Esophagus squamous epithelium (tissue), 5 donors: ENCODE measurements at places on chromosomes 3 and 15.

GRCh38 chr3:61358364-61358763 lies 107.1 kb upstream of the FHIT start:
- DNase-seq, result no peak

DNA sequence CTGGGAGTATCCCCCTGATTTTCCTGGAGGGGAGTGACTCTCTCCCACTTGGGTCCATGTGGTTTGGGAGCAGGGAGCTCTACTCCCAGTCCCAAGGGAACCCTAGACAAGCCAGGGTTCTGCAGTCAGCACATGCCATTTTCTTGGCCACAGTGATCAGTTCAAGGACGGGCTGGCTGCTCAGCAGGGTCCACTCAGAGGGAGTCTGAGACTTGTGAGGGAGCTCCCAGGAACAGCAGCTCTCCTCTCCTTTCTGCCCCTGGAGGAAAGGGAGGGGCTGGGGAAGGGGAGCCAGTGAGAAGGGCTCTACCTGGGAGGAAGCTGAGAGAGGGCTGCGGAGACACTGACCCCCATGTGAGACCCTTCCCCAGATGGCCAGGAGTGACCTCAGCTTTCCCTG lies 29.1 kb upstream of the LMCD1 start:
- no peak for DNase-seq

DNA sequence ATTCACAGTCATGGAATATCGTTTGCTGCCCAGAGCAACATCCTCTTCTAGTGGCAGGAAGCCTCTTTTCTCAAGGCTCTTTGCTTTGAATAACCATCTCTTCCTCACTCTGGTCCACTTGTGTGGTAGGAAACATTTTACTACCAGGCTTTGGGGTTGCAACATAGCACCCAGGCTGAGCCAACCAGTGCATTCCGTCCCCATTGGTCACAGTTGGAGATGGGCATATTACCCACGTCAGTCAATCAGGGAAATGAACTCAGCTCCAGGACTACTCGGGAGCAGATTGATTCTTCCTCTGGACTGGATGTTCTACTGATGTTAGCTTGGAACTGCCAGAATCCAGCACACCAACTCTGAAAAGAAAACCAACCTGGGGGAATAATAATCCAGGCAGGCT lies 4.2 kb upstream of the PEX5L start:
- no peak for DNase-seq

- DNase-seq, result no peak
Measured at GRCh38 chr3:30354513-30354912, 251.9 kb upstream of the TGFBR2 start.

GRCh38 chr3:178306432-178307115 lies 229.7 kb upstream of the KCNMB2 start:
- DNase-seq, result no peak

DNA sequence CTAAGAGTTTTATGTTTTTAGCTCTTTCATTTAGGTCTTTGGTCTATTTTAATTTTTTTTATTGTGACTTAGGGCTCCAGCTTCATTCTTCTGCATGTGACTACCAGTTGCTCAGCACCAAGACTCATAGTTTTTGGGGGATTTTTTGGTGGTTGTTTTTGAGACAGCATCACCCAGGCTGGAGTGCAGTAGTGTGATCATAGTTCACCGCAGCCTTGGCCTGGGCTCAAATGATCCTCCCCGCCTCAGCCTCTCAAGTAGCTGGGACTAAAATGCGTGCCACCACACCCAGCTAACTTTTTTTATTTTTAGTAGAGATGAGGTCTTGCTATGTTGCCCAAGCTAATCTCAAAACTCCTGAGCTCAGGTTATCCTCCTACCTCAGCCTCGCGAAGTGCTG lies 19.4 kb downstream of the CDV3 start:
- DNase-seq, result no peak

- no peak for DNase-seq
Measured at GRCh38 chr15:58770519-58770856, 614 bp upstream of the MINDY2 start.

DNA sequence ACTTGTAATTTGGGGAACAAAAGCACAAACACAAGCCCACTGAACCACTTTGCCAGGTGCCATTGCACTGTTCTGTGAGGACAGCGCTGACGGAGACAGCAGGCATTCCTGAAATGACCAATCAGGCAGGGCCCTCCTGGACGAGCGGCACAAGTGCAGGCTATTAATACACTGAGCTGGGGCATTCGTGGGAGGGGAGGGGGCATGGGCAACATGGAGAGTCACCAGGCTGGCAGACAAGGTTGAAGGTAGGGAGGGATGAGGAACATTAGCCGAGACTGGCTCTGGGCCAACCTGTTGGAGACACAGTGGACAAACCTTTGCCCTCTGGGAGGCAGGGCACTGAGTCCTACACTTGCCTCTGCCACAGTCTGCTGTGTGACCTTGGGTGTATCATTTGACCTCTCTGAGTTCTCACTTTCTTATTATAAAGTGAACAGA lies 45.6 kb downstream of the NOX5 start:
- no peak for DNase-seq

GRCh38 chr3:110646496-110646895 lies 425.1 kb upstream of the NECTIN3 start:
- no peak for DNase-seq

DNA sequence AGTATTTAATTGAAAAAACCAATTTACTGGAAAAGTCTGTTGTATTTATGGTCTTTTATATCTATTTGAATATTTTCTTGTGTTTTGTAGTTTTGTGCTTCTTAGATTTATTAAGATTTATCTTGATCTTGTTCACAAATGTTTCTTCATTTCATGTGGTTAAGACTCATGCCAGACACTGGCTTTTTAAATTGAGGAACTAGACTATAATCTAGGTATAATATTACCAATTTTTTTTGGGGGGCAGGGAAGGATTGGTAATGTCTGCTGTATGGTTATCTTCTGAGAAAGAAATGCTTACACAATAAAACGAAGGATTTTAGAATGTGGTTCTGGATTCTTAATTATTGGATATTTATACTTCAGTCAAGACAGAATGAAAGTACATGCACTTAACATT lies 24.9 kb downstream of the AP4E1 start:
- DNase-seq, result no peak

DNA sequence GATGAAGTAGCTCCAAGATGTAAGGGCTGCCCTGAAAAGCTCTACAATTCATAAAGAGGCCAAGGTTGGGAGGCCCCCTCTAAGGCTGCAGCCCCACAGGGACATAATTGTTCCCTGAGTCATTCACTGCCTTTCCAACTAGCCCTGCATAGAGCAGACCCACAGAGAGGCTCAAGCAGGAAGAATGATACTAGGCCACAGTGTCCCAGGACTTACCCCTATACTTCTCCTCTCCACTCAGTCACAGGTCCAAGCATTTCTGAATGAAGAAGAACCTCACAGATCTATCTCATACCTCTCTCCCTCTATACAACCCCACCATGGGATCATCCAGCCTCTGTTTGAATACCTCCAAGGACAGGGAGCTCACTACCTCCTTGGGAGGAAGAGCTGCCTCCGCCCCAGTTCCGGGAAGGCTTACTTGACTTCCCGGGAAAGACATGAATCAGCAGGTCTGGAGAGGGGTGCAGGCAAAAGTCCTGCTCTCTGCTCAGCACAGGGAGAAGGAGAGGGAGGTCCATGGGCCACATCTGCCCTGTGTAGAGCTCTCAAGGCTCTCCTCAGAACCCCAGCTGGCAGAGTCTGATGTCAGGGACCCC lies 6.9 kb upstream of the SKIC8 start:
- no peak for DNase-seq

DNA sequence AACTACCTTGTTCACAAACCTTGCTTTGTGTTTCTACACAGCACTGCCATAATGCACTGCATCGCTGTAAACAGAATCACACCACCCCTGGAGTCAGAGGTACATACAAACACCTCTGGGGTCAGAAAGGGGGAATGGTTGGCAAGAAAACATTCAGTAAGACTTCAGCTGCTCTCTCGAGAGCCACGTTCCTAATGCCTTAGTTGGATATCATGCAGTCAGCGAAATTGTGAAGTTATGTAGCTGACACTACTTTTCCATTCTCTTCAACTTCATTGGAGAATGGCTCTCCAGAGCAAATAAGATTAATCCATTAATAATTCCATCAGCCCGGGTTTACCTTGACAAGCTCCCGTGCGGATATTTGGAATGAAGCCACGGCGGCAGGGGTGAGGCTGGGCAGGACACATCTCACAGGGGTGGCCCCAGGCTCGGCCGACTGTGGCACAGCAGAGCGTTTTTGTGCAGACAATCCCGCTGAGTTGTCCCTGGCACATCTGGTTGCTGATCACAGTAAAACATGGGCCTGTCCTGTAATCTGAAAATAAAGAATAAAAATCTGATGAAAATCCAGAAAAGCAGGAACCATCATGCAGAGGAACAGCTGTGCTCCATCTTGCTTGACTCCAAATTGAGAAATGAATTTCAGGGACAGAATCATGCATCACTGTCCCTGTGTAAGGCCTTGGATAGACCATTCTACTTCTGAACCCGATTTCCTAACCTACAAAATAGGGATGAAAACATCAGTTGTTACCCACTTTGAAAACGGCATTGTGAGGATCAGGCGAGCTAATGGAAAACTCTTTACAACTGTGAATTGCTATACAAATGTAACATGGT lies 108.0 kb downstream of the FBN1 start:
- no peak for DNase-seq

GRCh38 chr3:194206320-194206719 lies 70.4 kb downstream of the HES1 start:
- DNase-seq, result no peak

DNA sequence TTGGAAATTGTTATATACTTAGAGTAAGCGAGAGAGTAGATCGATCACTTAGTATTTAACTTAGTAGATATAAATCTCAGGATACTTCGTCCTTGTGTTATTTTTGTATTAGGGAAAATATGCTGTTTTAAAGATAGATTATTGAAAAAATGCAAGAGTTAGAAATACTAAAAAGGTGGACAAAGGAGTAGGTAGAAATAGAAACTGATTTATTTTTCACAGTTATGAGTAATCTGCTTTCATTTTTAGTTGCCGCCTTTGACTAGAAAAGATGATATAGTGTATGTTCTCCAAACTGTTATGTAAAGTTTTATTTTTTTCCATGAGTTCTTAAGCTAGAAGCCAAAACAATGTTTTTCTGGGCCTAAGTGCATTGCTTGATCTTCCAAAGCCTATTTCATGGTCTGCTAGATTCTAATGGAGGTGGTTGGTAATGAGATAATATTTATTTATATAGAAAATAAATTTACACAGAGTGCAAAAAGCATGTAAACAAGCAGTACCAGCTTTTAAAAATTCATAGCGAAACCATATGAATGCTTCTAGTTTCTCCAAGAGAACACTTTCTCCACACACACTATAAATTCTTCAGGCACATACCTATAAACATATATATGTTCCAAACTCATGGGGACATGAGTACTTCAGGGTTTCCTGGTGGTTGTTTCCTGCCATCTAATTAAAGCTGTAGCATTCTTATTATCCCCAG lies 61.1 kb downstream of the DIPK2A start:
- DNase-seq, result no peak

DNA sequence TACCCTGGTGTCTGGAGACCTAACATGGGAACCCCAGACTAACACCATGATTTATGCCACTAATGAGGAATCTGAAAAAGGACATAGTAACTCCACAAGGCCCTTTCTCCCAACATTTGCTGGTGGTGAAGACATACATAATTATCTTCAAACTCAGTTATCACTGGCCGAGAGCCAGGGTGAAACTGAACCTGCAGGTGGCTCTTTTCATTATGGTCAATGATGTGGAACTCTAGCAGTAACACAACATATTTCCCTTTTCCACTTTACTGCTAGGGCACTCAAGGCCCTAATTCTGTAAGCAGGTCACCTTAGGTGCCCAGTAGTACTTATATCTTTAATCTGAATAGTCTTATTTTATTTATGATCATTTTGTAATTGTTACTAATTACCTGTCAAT lies 326.4 kb upstream of the SATB1 start:
- DNase-seq, result no peak

GRCh38 chr3:107660306-107660976 lies 137.7 kb downstream of the BBX start:
- no peak for DNase-seq

GRCh38 chr3:31927811-31928210 lies 53.3 kb downstream of the OSBPL10 start:
- DNase-seq, result no peak

DNA sequence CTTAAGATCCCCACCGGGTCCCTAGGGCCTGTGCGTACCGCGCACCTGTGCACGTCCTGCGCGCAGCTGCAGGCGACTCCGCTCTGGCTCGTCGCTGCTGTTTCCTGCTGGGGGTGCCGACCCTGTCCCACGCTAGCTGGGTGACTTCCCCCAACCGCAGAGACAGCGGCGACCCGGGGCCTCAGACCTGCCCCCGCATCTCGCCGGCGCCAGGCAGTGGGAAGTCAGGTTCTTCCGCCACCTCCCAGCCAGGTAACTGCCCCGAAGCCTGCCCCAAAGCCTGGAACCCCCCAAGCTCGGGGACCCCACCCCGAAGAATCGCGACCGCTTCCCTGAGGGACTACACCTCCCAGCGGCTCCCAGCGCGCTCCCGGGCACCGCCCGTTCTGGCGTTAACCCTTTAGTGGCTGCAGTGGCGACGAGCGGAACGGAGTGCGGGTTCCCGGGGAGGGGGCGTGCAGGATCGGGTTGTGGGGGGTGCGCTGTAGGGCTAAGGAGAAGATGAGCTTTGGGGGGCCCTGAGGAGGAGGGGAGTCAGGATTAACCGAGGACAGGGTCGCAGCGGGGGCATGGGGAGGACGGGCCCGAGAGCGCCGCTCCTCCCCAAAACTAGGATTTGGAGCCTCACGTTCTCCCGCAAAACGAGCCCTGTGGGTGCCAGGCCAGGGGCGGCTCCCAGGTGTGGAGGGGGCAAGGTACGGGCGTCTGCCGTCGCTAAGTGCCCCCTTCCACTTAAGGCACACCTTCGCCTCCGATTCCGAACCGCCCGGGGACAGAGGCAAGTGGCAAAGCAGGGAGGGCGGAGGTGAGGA lies 589 bp downstream of the NEIL1 start:
- DNase-seq, result peak; percentile 31

GRCh38 chr3:150868282-150868681 lies 37.0 kb downstream of the MINDY4B start:
- no peak for DNase-seq

DNA sequence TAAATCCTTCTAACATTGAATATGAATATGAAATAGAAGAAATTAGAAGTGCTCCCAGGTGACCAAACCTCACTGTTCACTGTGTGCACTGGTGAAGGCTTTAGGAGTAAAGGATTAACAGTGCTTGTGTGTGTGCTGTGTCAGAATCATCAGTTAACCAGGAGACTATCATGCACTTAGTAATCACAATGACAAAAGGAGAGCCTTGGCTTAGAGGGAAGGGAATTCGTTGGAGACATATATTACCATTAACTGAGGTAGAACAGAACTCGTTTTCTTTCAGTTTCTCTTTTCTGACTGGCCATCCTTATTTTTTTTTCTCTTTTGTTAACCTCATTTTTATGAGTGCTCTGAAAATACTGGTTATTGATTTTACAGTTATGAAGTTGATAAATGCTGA lies 213.3 kb upstream of the GBE1 start:
- DNase-seq, result no peak

- DNase-seq, result no peak
Measured at GRCh38 chr3:44030687-44031305, 210.9 kb upstream of the TOPAZ1 start.

DNA sequence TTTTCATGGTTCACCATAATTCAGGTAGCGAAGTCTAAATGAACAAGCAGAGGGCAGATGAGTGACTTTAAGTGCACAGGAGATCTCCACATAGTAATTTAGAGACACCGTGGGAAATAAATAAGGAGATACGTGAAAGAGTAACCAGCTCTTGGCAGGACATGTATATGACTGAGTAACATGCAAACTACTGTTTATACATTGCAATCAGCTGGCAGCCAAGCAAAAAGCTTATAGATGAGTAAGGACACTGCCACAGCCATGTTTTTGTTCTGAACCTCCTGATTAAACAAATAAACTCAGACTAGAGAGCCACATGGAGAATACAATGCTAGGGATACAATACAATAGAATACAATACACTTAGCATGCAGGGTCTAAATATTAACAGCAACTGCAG lies 252.4 kb downstream of the FHIT start:
- DNase-seq, result no peak
